ENCODE measurements at places on chromosomes 3 and 15.

- DNase-seq: no peak
Observed at GRCh38 chr15:98967096-98967495, 40.5 kb downstream of the PGPEP1L start.

GRCh38 chr3:126932188-126932931, 50.6 kb upstream of the PLXNA1 start:
- DNase-seq: no peak

DNA sequence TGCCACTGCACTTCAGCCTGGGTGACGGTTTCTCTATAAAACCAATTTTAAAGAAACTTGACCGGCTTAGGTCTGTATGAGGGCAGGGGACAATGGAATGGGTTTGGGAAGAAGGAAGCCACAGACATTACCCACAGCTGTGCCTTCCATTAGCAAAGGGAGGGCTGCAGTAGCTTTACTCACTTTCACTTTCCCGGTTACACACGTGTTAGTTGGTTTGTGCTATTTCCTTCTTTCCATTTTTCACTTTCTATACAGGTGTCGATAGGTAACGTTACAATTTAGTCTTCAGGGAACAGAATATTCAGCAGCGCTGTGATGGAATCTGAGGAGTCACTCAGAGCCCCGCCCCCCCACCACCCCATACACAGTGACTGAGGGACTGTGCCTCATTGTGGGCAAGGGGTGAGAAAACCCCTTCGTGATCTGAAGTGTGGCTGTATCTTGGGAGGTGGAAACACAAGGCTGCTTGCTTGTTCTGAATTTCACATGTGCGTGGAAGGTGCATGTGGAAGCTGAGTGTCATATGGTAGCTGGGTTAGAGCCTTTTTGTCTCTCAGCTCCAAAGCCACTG, 44.8 kb upstream of the RPL32 start:
- no peak for DNase-seq

- DNase-seq: no peak
Observed at GRCh38 chr3:157407769-157408168, 28.9 kb upstream of the PTX3 start.

- no peak for DNase-seq
Observed at GRCh38 chr3:172260381-172260780, 187.9 kb downstream of the GHSR start.

DNA sequence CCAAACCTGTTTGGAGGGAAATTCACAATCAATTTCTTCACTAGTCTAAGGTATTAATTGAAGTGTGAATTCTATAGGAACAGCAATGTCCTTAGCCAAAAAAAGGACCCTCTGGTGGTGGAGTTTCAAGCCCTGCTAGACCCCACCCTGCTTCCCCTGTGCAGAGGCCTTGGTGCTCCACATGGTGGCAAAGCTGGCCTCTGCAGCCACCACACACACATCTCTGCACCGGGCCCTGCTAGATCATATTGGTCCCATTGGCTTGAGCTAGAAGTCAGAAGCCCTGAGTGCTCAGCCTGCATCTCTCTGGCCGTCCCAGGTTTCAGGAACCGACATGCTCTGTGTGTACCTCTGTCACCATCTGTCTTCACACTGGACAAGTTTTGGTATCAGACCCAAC, 220.9 kb upstream of the TRIM42 start:
- no peak for DNase-seq

GRCh38 chr15:44246521-44247268, 41.8 kb upstream of the GOLM2 start:
- DNase-seq: no peak

DNA sequence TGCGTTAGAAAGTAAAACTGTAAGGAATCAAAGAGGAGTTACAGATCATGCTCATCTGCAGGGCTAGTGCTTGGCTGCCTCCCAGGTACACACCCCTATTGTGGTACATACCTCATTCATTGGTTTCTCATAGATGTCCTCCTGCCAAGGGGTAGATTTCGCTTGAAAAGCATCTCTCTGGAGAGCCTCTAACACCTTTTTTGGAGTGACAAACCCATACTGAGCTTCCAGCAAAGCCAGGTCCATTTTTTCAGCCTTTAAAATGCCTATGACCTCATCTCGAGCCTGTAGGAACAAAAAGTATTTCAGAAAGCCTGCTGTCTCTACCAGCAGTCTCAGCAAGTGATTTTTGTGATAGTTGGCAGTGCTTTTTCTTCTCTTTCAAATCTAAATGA, 112.1 kb downstream of the CMSS1 start:
- peak; percentile 25 for DNase-seq

DNA sequence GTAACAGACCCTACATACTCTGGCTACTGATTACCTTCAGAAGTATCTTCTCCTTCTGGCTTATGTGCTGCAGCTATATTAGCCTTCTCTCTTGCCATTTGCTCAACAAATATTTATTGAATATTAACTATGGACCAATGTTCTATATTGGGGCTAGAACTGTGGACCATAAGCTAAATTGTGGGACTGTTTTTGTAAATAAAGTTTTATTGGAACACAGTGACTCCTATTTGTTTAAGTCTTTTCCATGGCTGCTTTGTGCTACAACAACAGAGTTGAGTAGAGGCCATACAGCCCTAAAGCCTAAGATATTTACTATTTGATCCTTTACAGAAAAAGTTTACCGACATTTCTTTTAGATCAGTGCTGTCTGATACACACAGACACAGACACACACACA, 20.3 kb upstream of the XIRP1 start:
- no peak for DNase-seq

- no peak for DNase-seq
Observed at GRCh38 chr3:114405202-114405990, 111.6 kb downstream of the TIGIT start.

DNA sequence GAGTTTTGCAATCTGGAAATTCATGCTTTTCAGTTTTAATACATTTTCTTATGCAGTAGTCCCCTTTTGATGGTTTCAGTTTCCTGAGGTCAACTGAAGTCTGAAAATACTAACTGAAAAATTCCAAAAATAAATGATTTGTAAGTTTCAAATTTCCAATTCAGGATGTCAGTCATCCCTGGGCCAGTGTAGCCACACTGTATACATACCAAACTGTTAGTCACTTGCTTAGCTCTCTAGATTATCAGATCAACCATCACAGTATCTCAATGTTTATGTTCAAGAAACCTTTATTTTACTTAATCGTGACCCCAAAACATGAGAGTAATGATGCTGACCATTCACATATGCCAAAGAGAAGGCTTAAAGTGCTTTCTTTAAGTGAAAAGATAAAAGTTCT, 715.5 kb downstream of the GBE1 start:
- no peak for DNase-seq

DNA sequence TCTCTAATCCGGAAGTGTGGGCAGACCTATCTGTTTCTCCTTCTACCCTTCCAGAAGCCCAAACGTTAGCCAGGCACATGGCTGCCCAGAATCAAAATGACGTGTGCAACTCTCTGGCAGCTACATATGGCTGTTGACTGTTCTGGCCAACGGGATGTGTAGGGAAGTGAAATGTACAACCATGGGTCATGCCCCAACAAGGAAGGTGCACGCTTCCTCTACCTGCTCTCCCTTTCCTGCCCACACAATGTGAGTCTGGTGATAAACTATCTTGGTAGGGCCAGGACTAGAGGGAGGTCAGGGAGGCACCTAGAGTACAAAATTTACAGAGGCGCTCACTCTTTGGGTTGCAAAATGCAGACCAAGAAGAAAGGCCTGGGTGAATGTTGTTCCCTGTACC, 495.9 kb upstream of the PROK2 start:
- no peak for DNase-seq

DNA sequence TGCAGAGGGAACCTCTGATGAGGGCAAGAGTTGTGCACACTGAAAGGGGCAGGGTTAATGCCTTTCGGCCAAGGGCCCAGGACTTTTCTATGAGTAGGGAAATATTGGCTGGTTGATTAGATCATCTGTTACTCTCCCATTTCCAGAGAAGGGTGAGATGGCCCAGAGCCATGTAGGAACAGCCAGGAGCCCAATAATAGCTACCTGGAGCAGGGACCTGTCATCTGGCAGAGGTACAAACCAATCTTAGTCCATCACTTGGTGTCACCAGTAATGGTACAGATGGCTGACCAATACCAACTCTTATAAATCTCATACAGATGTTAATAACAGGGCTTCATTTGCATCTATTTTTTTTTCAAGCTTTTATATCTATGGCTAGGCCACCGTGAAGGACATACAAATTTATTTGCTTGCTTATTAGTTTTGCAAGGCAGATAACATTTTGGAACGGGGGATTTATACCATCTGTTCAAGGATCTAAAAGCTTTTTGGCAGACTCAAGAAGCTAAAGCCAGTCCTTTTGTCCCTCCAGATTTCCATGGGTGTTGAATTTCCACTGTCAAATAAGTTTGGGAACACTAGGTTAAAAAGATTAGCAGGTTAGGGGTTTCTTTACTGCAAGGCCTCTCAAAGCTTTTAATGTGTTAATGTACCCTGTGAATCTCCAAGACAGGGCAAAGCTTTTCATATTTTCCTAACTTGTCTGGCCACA, 79.3 kb downstream of the TNIK start:
- no peak for DNase-seq

- no peak for DNase-seq
Observed at GRCh38 chr15:65115086-65115485, at the start of gene UBAP1L. Gene UBAP1L, minus strand, starts transcription at chr15:65115200. Its CDS starts 8,985 bp downstream, at chr15:65106215.

DNA sequence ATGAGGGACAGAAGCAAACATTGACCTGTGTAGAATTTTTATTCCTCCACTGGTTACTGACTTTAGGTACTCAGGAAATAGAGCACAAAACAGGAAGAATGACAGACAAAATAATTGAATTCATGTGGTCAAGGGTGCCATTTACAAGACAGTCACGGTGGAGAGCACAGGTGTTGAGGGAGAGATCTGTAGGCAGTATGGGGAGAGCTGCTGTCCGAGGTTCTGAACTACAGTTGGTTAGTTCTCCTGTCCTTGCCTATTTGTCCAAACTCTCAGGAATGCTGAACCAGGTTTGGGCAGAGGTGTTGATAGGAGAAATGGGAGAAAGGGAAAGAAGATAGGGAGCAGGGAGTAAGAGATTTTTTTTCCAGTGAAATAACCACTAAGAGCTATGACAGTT, 178.5 kb upstream of the ZBTB20 start:
- no peak for DNase-seq

- DNase-seq: no peak
Observed at GRCh38 chr3:175716446-175716845, 857.3 kb downstream of the NAALADL2 start.

GRCh38 chr15:90004671-90005070, 3.5 kb downstream of the ZNF710 start:
- no peak for DNase-seq

- DNase-seq: no peak
Observed at GRCh38 chr3:45462522-45463265, 74.3 kb downstream of the LARS2 start.

- DNase-seq: no peak
Observed at GRCh38 chr3:146087116-146087515, 73.9 kb downstream of the PLOD2 start.

- DNase-seq: no peak
Observed at GRCh38 chr3:61574854-61575253, 13.5 kb downstream of the PTPRG start.

DNA sequence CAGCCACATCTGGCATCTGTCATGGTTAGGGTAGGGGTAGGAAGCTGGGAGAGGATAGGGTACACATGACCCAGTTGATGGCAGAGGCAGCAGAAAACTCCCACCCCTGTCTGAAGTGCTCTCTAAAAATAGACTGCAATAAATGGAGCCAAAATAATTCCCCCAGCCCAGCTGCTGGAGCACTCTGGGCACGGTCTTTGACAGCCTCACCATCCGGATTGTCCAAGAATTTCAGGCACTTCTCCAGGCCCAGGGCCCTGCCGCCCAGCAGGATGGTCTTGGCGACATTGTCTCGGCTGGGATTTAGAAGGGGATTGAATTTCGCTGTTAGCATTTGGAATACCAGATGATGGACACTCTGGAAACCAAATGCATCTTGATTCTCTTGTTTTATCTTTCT, 103.7 kb downstream of the IQSEC1 start:
- DNase-seq: no peak

GRCh38 chr3:151268267-151269235, 9.8 kb downstream of the P2RY14 start:
- no peak for DNase-seq

GRCh38 chr3:185093116-185093515, 59.7 kb downstream of the C3orf70 start:
- no peak for DNase-seq

GRCh38 chr3:190017521-190018288, 103.0 kb downstream of the P3H2 start:
- DNase-seq: no peak

GRCh38 chr3:114563720-114564119, 269.9 kb downstream of the TIGIT start:
- no peak for DNase-seq

DNA sequence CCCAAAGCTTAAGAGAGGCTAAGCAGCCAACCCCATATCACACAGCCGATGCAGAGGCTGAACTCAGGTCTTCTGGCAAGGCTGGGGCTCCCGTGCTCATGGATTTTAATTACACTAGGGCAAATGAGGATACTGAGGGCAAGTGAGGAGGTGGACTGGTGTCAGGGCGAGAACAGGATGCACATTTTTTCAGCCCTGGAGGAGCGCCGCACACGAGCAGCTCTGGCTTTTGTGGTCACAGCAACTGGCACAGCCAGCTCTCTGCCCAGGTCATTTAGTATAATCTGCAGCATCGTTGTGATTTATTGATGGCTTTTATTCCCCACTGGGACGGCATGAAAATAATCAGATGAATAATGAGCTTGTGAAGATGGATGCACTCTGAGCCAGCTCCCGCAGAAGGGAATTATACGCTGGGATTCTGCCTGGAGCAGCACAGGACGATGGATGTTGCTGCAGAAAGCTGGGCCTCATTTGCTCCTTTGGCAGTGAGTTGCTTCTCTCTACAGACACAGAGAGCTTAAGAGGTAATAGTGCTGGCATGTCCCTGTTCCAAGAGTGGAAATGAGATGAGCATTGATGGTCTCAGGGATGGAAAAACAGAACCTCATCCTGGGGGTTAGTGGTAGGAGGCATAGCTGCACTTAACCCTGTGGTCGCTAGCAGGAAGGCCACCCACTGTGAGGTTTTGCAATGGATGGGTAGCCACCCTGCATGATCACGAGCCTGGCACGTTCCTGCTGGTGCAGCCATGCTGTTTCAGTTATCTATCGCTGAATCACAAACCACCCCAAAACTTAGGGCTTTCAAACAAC, 135.4 kb downstream of the UACA start:
- no peak for DNase-seq

GRCh38 chr3:120424506-120424905, 26.3 kb downstream of the FSTL1 start:
- no peak for DNase-seq

GRCh38 chr3:184807549-184807948, 4.4 kb upstream of the VPS8 start:
- DNase-seq: no peak

- no peak for DNase-seq
Observed at GRCh38 chr3:187909866-187910265, 164.6 kb upstream of the BCL6 start.

Measured in NCI-H2029 treated with DMSO at 0.1 percent for 48 hours (cell line).